ENCODE measurements at places on chromosomes 7 and 10.

DNA sequence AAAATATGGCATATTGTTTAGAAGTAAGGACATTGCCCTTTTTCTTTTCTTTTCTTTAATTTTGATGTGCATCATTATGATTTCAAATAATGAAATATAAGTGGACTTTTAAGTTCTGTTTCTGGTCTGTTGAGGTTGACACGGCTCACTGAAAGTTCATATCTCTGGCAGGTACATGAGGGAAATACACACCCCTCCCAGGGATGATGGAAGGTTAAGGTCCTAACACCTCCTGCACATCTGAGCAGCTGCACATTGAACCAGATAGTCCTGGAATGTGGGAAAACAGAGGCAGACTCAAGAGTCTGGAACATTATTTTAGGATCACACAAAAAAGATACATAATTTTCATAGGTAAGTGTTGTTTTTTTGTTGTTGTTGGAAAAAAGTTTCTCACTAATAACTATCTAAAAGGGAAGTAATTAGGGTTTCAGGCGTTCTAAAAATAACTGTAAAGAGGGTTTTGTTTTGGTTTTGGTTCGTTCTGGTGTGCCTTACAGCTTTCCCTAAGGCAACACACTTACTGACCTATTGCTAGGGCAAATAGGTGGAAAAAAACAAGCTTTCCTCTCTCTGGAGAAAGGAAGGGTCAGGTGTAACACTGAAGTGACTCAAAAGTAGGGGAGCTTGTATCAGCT lies 201.2 kb upstream of the PRKCQ start:
- no peak for DNase-seq

- DNase-seq = no peak
These were observed 48.9 kb downstream of the AHR start for GRCh38 chr7:17347401-17347800.

GRCh38 chr7:106190589-106191330 lies 78.6 kb upstream of the SYPL1 start:
- no peak for DNase-seq

DNA sequence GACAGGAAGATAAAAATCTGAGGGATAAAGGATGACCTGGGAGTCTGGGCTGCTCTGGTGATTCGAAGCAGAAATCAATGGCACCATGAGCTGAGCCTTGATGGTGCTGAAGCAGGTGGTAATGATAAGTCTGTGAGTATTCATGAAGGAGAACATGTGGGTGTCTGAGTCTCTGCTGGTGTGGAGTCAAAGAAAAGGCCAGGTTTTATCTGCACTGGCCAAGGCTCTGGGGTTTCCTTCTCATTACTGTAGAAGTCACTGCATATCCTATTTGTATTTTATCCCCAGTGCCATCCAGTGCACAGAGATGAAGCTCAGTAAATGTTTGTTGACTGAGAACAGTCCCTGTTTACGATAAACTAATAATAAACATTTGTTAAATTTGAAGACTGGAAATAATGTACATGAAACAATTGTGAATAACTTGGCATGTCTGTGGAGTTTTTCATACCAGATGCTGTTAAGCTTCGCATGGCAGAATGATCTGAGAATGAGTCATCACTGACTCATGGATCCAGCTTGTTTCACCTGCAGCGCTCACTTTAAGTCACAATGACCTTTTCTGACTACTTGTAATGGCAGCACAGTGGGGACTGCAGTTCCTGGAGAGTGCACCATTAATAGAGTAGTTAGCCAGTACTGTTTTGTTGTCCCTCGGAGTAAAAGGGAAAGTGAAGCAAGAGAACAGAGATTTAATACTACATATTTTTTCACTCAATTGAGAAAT lies 538.5 kb downstream of the HTR7 start:
- DNase-seq = no peak

- no peak for DNase-seq
These were observed 109.0 kb upstream of the TMEM106B start for GRCh38 chr7:12102126-12102525.

GRCh38 chr10:128825626-128826025 lies 641.4 kb upstream of the MGMT start:
- DNase-seq = no peak

- DNase-seq = no peak
These were observed at the start of gene ELN for GRCh38 chr7:74027683-74028320. TSS of gene ELN (plus strand) at chr7:74028173. CDS start at chr7:74028188, 15 bp downstream.
